ENCODE measurements at places on chromosomes 5 and 9.

- no peak for DNase-seq
Observed at GRCh38 chr9:104861397-104861796, 66.6 kb downstream of the ABCA1 start.

DNA sequence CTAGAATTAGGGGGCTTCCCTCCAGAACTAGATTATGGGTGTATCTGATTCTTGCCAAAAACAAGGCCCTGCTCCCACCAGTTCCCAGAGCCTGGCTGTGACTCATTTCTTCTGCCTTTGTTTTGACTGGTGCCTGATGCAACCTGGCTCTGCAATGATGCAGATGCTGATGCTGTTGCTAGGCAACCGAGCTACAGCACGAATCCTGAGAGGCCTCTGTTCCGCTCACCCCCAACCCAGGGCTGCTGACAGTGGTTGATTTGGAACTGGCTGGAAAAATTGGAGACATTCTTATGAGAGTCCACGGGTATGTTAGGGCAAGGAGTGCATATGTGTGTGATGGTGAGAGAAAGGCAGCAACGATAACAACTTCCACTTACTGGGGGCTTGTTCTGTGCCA, 100.3 kb downstream of the NSG2 start:
- DNase-seq, result no peak

DNA sequence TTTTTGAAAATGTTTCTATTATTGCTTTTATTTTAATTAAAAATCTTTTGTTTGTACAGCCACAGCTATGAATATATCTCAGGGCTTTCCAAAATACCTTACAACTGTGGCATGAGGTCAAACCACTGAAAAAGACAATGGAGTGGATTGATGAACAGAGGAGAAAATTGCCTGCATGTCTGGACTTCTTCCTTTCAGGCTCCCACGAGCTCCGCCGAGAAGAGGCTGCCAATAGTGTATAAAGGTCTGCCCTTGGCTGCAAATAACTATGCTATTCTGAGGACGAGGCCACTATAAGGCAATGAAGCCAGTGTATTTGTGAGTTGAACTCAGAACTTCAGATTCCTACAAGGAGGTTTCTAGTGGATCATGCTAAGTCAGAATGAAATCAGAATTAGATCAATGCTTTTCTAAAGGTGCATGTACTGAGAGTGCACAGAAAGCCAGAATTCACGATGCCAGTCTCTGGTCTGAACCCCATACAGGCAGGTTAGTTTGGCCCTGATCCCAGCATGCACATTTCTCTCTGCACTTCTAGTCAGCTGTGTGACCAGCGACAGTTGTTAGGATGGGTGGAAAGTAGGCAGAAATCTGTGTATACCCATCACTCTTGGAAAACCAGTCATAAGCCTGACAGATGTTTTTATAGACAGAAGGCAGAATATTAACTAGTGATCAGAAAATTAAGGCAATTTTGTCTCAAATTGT, 42.7 kb upstream of the PLPP1 start:
- DNase-seq, result no peak

- no peak for DNase-seq
Observed at GRCh38 chr5:133423618-133424282, 188.6 kb downstream of the FSTL4 start.

DNA sequence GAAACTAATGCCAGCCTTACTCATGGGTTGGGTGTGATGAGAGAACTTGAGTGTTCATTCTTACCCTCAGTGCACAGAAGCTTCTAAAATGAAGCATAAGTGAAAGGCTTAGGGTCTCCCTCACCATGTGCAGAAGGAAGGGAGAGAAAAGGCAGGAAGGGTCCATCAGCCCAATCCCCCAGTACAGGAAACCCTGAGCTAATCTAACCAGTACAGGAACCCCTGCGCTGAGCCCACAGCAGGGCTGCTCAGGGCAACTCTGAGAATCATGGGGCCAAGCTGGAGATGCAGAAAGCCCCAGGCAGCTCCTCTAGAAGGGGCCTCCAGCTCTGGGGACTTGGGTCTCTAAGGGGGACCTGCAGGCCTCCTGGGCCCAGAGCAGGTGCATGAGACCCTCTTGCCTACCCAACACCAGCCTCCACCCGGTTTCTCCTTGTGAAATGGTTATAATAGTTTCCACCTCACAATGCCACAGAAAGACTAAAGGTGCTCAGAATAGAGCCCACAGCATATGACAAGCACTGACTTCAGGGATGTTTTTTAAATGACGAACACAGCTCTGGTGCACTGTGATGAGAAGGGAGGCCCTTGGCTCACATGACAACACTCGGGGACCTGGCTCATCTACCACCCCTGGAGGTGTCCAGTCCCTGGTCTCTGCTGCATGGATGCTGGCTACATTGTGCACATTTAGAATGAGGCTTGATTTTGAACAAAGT, 190.1 kb downstream of the ACTL7B start:
- no peak for DNase-seq

GRCh38 chr5:149778303-149779123, 48.4 kb downstream of the PPARGC1B start:
- no peak for DNase-seq

- no peak for DNase-seq
Observed at GRCh38 chr5:144335561-144335960, 164.9 kb downstream of the KCTD16 start.

GRCh38 chr9:33687779-33688178, 107.6 kb upstream of the PRSS3 start:
- DNase-seq, result peak; percentile 8

DNA sequence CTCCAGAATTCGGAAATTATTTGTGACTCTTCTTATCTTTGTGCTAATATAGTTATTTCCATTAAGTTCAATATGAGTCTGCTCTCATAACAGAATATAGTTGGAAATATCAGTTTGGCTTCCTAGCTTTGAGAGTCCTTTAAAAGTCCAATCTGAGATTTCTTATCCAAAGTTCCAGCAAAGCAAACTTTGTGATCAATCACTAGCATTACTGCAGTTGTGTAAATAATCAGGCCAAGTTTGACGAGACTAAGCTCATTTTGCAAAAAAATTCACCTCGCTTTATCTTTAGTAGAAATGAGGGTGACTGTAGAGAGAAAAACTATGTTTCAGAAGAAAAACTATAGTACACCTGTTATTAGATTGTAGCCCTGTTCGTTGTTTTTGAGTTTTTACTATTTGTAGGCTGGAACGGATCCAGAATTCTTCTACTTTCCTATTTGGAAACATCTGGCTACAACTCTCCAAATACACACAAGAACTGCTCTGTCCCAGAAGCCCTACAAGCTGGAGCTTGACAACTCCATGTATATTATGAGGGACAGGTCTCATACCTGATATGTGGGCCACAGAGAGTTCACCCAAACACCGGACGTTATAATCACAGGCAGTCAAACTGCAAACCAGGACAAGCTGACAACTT, 47.8 kb downstream of the RAPGEF1 start:
- no peak for DNase-seq

DNA sequence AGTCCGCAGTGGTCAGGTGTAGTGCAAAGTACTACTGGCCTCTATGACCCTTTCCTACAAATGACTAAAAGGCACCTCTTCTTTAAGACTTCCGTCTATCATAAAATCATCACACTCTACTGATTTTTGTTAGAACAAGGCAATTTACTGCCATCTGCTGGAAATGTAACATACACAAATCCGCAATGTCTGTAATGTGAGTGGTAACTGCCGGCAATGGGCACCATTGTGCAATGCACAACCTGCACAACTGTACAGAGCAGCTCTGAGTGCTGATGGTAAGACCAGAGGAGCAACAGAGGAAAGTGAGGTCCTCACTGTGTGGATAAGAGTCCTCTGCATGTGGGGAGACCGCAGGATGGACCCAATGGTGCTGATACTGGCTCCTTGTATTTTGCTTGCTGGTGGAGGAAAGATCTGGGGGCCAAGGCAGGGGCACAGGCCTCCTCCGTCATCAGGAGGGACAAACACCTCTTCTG, 103.7 kb downstream of the ATPSCKMT start:
- DNase-seq, result peak; percentile 53

GRCh38 chr9:16794871-16795639, 75.4 kb downstream of the BNC2 start:
- DNase-seq, result no peak

GRCh38 chr5:66882606-66883227, 286.5 kb downstream of the MAST4 start:
- peak; percentile 84 for DNase-seq

GRCh38 chr5:122653087-122654017, 121.5 kb upstream of the SNX2 start:
- DNase-seq, result peak; percentile 45

DNA sequence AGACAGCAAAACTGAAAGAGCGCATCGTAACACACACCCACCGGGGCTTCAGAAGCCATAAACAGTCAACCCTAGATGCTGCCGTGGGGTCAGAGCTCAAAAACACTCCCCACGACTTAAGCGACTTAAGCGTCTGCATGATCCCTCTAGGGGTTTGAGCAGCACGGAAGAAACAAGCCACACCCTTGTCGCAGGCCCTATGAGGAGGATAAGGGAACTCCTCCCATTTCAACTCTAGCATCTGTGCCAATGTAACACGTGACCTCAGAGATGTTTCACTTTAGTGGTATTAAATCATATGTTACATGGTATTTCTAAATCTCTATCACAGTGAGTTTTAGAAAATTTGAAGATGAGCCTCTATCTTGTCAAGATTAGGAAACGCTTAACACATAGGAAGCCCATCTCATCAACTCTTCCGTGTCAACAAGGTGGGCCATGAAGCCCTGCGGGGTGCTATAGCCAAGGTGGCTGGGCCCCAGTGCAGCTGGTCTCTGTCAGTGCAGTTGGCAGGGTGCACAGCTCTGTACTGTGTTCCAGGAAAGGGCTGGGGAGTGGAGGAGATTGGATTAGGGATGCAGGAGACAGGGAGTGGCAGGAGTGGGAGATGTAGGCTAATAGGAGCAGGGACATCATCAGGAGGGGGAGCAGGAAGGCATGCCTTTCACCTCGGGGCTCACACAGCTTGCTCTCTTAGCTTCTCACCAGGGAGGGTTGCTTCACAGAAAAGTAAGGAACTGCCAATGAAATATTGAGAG, 33.1 kb downstream of the ZCCHC9 start:
- no peak for DNase-seq

DNA sequence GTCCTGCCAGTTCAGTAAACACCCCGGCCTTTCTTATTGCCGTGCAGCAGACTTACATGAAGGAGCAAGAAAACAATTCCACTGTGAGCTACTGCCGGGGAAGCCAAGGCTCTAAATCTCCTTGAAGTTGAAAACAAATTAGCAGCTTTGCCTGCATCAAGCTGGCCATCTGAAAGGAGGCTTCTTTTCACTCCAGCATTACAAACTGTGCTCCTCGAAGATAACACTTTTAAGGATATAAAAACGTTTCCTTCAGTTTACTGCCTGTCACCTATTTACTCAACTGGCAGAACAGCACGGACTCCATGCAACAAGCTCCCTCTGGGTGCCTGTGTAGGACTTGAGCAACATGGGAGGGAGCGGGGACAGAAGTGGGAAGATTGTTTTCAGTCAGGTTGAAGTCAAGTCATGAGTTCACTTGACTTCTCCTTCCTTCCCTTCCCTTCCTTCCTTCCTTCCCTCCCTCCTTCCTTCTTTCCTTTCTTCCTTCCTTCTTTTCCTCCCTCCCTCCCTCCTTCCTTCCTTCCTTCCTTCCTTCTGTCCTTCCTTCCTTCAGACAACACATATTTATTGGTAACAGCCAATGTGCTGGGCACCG, 67.4 kb downstream of the ZNF608 start:
- DNase-seq, result no peak

DNA sequence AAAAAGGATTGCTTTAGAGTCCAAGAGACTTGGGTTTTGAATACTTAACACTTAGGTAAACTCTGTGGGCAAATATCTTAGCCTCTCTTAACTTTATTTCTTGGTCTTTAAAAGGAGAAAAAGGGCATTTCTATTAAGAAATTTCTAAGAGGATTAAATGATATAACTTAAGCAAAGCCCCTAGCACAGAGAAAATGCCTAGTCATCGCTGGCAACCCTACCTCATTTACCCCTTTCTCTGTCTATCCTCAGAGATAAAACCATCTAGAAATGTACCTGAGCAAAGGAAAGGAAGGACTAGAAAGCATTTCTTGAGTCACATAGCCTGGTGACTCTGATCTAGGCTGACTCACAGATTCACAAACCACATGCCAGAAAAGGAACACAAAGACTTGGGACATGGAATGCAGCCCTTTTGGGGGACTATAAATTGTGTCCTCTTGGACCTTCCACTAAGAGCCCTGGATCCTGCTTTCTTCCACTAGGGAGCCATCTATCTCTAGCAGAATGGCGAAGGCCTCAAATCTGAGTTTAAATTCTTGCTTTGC, 120.6 kb downstream of the FOXD1 start:
- peak; percentile 76 for DNase-seq
